ENCODE measurements at places on chromosomes 1 and 21. TPM values are rescaled to one million over a fixed set of nuclear protein-coding genes. Genes with fewer than 3 reads are reported as not detected.
A peak's percentile ranks its signal among the peaks of the same experiment; 100 is the strongest.

Gene CLDN17
- not detected for total RNA-seq

Gene AADACL4
- total RNA-seq, result not detected

Gene TLCD4
- total RNA-seq, result 20.2 TPM

- H3K36me3 ChIP-seq, result no peaks in the 10 kb centered on the region
- no peak within 1 kb of the TSS for H3K27ac ChIP-seq
- peak; percentile 18 for DNase-seq
- H3K27me3 ChIP-seq, result peaks cover 47% of the 10 kb centered on the region
Observed at GRCh38 chr1:92486251-92487077, at the start of gene GFI1. GFI1 (minus strand) TSS chr1:92486925; CDS start chr1:92483487, 3,438 bp downstream.

DNA sequence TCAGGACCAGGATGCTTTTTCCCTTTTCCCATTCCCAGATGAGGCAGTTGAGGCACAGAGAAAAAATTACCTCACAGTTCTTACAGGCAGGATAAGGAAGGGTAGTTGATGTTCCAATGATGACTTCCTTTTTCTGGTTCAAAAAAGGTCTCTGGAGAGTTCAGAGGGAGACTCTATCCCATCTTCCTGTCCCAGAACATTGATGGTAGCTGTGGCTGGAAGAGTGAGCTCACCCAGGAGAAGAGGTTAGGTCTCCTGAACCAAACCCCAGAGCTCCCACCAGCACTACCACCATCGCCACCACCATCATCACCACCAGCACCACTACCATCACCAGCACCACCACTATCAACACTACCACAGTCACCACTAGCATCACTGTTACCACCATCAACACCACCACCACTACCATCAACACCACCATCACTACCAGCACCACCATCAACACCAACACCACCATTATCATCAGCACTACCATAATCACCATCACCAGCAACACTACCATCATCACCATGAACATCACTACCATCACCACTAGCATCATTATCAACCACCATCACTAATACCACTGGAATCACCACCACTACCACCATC lies 105.5 kb upstream of the RUNX3 start:
- H3K4me1 ChIP-seq, result no peaks in the 10 kb centered on the region
- no peak for DNase-seq
- H3K27ac ChIP-seq, result no peak overlapping the region
- no peak overlapping the region for H3K4me3 ChIP-seq
- no peaks in the 10 kb centered on the region for H3K36me3 ChIP-seq
- peaks cover 5% of the 10 kb centered on the region for H3K27me3 ChIP-seq

- H3K27me3 ChIP-seq, result no peaks in the 10 kb centered on the region
- H3K27ac ChIP-seq, result no peak overlapping the region
- H3K4me1 ChIP-seq, result peaks cover 9% of the 10 kb centered on the region
- H3K36me3 ChIP-seq, result no peaks in the 10 kb centered on the region
- no peak for DNase-seq
Observed at GRCh38 chr1:9311479-9311878, 18.8 kb downstream of the SPSB1 start.

DNA sequence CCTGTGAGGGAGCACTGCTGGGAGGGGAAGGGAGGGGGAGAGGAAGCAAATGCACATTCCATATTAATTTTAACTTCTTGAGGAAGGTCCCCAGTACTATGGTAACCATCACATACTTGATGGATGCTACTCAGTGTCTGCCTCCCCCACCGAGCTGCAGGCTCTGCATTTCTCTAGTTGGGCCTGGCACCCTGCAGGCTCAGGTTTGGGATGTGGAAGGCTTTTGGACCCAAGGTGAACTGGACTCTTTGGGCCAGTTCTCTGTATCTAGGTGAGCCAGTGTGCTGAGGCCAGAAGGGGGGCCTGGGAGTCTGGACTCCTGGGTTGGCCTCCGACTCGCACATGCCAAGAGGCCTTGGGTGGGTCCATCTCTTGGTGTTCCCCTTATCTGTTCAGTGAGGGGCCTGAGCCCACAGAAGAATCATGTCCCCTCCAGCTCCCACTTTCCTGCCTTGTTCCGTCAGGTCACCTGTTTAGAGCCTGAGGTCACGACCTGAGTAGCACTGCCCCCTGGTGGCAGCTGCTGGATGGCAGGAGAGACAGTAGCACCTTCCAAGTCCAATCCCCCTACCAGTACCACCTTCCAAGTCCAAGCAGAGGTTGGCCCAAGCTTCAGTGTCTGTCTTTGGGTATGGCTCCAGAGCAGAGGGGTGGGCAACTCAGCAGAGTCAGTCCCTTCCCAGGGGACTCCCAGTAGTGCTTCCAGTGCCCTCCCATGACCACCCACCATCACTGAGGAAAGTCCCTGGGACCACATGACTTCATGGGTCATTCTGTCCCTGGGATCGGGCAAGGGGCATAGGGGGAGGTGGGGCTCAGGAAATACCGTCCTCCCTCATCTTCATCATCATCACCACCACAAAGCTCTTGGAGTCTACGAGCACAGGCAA lies 241.8 kb downstream of the TRABD2B start:
- no peak overlapping the region for H3K27ac ChIP-seq
- no peaks in the 10 kb centered on the region for H3K27me3 ChIP-seq
- H3K4me1 ChIP-seq, result no peaks in the 10 kb centered on the region
- no peak overlapping the region for H3K4me3 ChIP-seq
- DNase-seq, result no peak
- no peaks in the 10 kb centered on the region for H3K36me3 ChIP-seq

- H3K4me3 ChIP-seq, result no peak overlapping the region
- H3K27ac ChIP-seq, result no peak overlapping the region
- DNase-seq, result no peak
- H3K36me3 ChIP-seq, result no peaks in the 10 kb centered on the region
Observed at GRCh38 chr1:36776948-36777831, 257.1 kb downstream of the GRIK3 start.

DNA sequence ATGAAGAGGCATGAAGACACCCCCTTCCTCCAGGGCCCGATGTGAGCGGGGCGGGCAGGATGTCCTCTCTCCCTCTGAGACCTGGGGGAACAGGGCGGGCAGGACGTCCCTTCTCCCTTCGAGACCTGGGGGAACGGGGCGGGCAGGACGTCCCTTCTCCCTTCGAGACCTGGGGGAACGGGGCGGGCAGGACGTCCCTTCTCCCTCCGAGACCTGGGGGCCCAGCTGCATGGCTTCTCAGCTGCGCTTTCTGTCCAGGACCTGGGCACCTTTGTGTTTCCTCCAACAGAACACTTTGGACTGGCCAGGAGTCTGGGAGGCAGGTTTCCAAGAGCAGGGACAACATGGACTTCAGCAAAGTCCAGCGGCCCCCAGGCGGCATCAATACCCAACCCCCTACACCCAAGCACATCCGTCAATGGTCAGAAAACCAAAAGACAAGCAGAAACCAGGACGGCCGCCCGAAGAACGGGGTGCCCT lies 30.8 kb upstream of the ADARB1 start:
- peaks cover 29% of the 10 kb centered on the region for H3K4me1 ChIP-seq
- no peaks in the 10 kb centered on the region for H3K27me3 ChIP-seq
- no peak for DNase-seq
